ENCODE measurements at places on chromosomes 3 and 15. TPM values are rescaled to one million over a fixed set of nuclear protein-coding genes. Genes with fewer than 3 reads are reported as not detected.
A peak's percentile ranks its signal among the peaks of the same experiment; 100 is the strongest.

ROBO1 gene
- total RNA-seq: 130 TPM

- H3K27me3 ChIP-seq: no peaks in the 10 kb centered on the region
- no peaks in the 10 kb centered on the region for H3K36me3 ChIP-seq
- H3K4me1 ChIP-seq: peaks cover 4% of the 10 kb centered on the region
- H3K27ac ChIP-seq: no peak overlapping the region
- no peak overlapping the region for H3K4me3 ChIP-seq
Observed at GRCh38 chr3:98972720-98973119, 71.2 kb upstream of the DCBLD2 start.

GRCh38 chr15:77457905-77458265, 37.2 kb downstream of the HMG20A start:
- H3K4me3 ChIP-seq: no peak overlapping the region
- DNase-seq: no peak
- peaks cover 32% of the 10 kb centered on the region for H3K4me1 ChIP-seq
- H3K27me3 ChIP-seq: no peaks in the 10 kb centered on the region
- peaks cover 26% of the 10 kb centered on the region for H3K36me3 ChIP-seq

SH2D7 gene
- total RNA-seq: not detected

DNA sequence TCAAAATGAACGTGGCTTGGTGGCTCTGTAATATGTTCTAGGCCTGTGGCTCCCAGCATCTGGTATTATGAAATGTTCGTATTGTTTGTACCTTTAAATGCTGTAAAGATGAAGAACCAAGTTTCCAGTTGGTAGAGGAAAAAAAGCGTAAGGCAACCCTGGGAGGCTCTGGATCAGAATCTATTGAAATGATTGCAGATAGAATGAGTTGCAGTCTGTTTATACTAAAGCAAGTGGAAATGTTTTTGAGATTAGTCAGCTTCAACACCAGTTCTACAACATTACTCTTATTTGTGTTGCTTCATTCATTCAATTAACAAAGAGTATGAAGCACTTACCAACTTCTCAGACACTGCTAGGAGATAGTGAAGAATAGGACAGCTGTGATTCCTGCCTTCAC, 5.3 kb downstream of the ARL6IP5 start:
- no peaks in the 10 kb centered on the region for H3K27me3 ChIP-seq
- H3K27ac ChIP-seq: no peak overlapping the region
- no peak overlapping the region for H3K4me3 ChIP-seq

DNA sequence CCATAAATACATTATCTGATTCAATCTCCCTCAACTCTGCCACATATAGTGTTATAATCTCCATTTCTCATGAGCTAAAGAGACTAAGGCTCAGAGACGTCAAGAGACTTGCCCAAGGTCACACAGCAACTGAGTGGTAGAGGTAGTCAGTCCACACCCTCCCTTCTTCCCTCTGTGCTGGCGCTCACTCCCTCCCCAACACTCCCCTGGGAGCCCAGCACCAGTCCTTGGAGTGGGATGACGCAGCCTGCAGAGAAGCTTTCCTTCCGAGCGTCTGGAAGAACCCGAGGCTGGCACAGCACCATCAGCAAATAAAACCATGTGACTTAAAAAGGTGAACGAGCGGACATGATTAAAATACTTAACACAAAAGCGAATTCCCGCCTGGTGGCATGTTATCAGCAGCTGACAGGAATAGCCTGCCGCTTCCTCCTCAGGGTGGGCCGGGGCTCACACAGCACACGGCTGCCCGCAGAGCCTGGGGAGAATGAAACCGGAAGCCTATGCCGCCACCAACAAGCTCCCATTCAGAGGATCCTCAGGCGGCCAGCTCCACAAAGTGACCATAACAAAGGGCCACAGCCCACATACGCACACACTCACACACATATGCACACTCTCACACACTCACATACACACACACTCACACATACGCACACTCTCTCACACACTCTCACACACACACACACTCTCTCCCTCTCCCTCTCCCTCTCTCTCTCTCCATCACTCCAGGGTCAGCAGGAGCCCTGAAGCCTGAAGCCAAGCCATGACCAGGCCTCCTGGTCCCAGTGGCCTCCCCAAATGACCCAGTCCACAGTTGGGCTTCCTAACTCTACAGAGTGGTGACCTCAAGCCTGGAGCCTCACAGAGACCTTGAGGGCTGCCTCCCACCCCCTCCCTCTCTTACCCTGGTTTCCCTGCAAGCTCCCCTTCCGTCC, 120.5 kb downstream of the XXYLT1 start:
- H3K27me3 ChIP-seq: no peaks in the 10 kb centered on the region
- no peaks in the 10 kb centered on the region for H3K36me3 ChIP-seq
- H3K4me1 ChIP-seq: peaks cover 55% of the 10 kb centered on the region
- no peak overlapping the region for H3K4me3 ChIP-seq
- peak overlapping the region; percentile 77 for H3K27ac ChIP-seq
- DNase-seq: no peak

DNA sequence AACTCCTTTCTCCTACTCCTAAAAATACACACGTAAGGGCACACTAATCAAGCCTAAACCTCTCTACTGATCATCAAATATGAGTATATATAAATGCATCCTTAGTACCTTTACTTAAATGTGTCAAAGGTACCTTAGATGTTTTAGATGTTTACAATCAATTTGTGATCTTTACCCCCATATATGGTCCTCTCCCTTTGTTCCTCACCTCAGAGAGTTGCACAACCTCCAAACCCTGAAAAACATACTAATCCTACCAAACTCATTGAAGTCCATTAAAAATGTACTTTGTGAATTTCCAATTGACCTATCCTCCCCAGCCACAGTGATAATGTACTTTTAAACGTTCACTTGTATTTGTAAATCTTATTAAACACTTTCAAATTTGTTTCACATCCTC, 249.1 kb downstream of the STAG1 start:
- no peak overlapping the region for H3K27ac ChIP-seq
- no peaks in the 10 kb centered on the region for H3K27me3 ChIP-seq
- no peaks in the 10 kb centered on the region for H3K4me1 ChIP-seq
- H3K36me3 ChIP-seq: peaks cover 3% of the 10 kb centered on the region
- no peak for DNase-seq
- H3K4me3 ChIP-seq: no peak overlapping the region

DNA sequence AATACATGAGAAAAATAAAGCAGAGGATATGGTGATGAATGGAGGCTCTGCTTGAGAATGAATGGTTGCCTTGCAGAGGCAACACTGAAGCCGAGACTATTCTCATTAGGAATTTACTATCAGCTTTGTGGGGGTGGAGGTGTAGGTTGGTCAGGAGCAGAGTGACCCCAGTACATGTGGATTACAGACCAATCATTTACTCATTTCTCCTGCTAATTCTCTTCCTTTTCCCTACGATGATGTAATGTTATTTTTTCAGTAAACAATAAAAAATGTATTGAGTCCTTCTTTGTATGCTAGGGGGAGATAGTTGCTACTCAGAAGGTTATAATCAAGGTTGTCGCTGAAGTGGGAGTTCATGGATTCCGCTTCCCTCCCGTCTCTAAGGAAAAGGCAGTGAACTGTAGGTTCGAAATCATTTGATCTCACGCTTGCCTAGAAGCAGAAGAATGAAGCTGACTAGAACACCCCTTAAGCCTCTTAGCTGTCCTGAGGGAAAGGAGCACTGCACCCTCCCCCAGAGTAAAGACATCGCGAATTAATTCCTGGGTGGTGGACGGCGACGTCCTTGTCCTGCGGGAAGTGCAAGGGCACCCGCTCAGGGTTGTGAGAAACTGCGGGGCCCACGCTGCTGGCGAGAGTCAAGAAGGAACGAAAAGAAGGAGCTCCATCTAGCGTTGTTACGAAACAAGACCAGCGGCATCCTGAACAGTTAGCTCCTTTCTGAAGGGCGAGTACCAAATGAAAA, 213.2 kb upstream of the PFN2 start:
- H3K36me3 ChIP-seq: no peaks in the 10 kb centered on the region
- H3K27ac ChIP-seq: no peak overlapping the region
- H3K4me1 ChIP-seq: peaks cover 16% of the 10 kb centered on the region
- DNase-seq: peak; percentile 27
- H3K4me3 ChIP-seq: no peak overlapping the region
- H3K27me3 ChIP-seq: no peaks in the 10 kb centered on the region

CDHR4 gene
- not detected for total RNA-seq

GRCh38 chr3:161848376-161848775, 351.8 kb downstream of the OTOL1 start:
- peaks cover 3% of the 10 kb centered on the region for H3K4me1 ChIP-seq
- no peaks in the 10 kb centered on the region for H3K36me3 ChIP-seq
- no peak overlapping the region for H3K27ac ChIP-seq
- H3K4me3 ChIP-seq: no peak overlapping the region
- peaks cover 2% of the 10 kb centered on the region for H3K27me3 ChIP-seq
- DNase-seq: no peak

- DNase-seq: no peak
- H3K27me3 ChIP-seq: no peaks in the 10 kb centered on the region
- no peaks in the 10 kb centered on the region for H3K4me1 ChIP-seq
- H3K4me3 ChIP-seq: no peak overlapping the region
Observed at GRCh38 chr3:186173224-186173815, 64.4 kb upstream of the ETV5 start.

DYNC1LI1 gene
- total RNA-seq: 22.0 TPM

FANCD2OS gene
- not detected for total RNA-seq

CHRM5 gene
- not detected for total RNA-seq

DCP1A gene
- total RNA-seq: 35.4 TPM

DNA sequence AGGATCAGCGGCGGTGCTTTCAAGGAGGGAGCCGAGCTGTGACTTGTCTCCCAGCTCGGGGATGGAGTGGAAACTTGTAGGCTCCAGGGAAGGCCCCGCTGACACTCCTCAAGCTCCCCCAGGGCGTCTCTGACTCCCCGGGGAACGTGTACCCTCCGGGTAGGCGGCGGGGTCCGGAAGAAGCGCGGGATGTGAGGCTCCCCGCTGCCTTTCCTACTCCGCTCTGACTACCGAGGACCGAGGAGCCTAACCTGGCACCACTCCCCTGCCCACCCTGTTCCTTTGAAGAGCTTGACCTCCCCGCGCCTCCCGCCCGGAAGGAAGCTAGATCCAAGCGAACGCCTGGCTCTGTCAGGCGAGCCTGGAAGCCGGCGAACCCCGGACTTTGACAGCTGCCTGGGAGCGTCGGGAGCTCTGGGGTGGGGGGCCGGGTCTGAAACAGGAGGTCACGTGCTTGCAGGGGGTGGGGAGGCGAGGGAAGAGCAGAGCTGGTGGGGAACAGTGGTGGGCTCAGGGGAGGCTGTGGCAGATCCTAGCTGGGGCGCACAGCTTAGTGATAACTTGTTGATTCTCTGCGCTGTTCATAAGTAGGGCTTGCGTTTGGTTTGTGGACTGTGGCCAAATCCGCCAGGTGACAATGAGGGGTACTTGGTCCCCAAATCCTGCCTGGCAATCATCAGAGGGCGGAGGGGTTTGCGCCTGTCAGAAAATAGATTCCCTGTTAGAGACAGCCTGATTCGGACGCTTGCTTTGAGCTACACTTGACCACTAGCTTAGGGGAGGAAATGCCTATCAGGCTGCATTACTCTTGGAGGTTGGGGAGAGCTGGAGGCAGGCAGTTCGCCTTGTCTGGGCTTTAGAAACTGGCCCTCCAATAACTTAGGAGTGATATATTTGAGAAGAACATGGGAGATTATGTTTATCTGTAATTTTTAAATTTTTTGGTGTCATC, 1.2 kb downstream of the CLSTN2 start:
- H3K27me3 ChIP-seq: peaks cover 59% of the 10 kb centered on the region
- H3K36me3 ChIP-seq: no peaks in the 10 kb centered on the region
- peak; percentile 61 for DNase-seq
- peaks cover 25% of the 10 kb centered on the region for H3K4me1 ChIP-seq

DNA sequence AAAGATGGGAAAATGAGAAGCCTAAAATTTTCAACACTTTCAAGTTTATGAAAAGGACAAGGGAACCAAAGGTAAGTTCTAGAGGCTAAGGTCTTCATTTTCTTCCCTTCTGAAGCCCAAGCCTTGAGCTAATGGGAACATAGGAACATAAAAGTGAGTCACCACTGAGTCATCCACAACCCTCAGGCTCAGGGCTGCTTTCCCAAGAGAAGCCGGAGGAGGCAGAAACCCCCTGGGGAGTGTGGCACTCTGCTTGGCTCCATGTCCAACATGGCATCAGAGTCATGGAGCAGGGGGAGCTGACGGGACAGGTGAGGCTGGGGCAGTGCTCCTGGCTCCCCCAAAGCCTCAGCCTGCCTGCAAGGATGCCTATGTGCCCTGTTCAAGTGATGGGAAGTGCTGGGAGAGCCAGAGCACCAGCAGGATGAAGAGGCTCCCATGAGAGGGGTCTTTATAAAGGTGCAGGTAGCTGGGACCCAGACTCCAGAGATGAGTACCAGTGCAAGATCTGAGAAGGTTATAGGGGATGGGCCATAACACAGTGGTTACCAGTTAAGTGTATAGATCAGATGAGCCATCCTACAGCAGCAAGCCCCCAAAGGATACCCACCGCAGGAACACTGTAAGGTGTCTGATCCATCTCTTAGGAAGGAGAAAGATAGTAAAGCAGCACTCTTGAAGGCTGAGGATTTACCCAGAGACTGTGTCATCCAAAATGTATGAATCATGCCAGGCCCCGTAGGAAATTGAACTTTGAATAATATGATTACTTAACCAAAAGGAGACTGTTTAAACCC, 31.8 kb upstream of the RYR3 start:
- no peaks in the 10 kb centered on the region for H3K4me1 ChIP-seq
- DNase-seq: no peak
- no peak overlapping the region for H3K27ac ChIP-seq
- H3K27me3 ChIP-seq: peaks cover 4% of the 10 kb centered on the region
- H3K4me3 ChIP-seq: no peak overlapping the region

DNA sequence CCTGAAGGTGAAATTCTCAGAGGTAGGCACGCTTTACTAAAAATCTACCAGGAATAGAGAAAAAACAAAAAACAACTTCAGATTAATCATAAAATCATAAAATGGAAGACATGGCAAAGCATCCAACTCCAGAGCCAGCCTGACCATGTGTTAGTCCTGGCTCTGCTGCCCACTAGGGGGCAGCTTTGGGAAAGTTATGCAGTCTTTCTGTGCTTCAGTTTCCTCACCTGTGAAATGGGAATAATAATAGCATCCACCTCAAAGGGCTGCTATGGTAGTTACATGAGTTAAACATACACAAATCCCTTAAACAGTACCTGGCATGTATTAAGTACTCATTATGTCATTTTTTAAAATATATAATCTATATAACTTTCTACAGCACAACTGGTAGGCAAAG, 52.3 kb downstream of the WNT5A start:
- H3K4me1 ChIP-seq: no peaks in the 10 kb centered on the region
- no peak overlapping the region for H3K4me3 ChIP-seq
- DNase-seq: no peak
- H3K27ac ChIP-seq: no peak overlapping the region
- H3K27me3 ChIP-seq: no peaks in the 10 kb centered on the region

ZNF385D gene
- 3.7 TPM for total RNA-seq

IGF1R gene
- 110 TPM for total RNA-seq

DNA sequence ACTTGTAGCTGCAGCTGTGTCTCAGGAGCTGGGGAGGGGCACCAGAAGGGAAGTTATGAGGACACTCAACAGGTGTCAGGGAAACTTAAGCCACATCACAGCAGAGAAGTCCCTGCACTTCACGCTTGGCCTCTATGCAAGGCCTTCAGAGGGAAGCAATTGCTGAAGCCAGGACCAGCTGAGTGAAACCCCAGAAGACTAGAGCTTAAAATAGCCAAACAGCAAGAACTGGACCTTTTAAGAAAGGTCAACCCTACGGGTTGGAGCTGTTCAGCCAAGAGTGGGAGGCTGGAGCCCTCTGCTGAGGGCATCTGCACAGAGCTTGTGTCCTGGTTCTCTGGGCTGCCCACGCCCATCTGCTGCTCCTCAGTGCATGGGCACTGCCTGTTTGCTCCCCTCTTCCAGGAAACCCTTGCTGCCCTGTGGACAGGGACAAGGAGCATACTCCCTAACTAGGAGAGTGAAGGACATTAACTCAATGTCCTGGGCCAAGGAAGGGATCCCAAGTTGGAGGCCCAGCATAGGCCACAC, 3.9 kb upstream of the GRAMD2A start:
- peaks cover 23% of the 10 kb centered on the region for H3K36me3 ChIP-seq
- H3K4me3 ChIP-seq: no peak overlapping the region
- H3K4me1 ChIP-seq: peaks cover 3% of the 10 kb centered on the region

MCCC1 gene
- total RNA-seq: 36.4 TPM
